ENCODE measurements at places on chromosomes 5 and 9. TPM values are rescaled to one million over a fixed set of nuclear protein-coding genes. Genes with fewer than 3 reads are reported as not detected.

LTC4S gene
- total RNA-seq = 1.5 TPM

PAPPA gene
- total RNA-seq = not detected

ISL1 gene
- total RNA-seq = not detected

MZB1 gene
- total RNA-seq = 27.3 TPM

OCLN gene
- total RNA-seq = 0.62 TPM

FGF1 gene
- not detected for total RNA-seq

PCDHB16 gene
- not detected for total RNA-seq

PROP1 gene
- total RNA-seq = not detected

FAM153A gene
- 58.1 TPM for total RNA-seq

All from activated T-cell treated with anti-CD3 and anti-CD28 coated beads, Interleukin-2, amount 50 U/mL, for 72 hours (primary cell).